ENCODE measurements at places on chromosomes 7 and 10. TPM values are rescaled to one million over a fixed set of nuclear protein-coding genes. Genes with fewer than 3 reads are reported as not detected.

- H3K4me1 ChIP-seq: no peaks in the 10 kb centered on the region
- no peak overlapping the region for H3K4me3 ChIP-seq
- peak; percentile 62 for DNase-seq
- no peaks in the 10 kb centered on the region for H3K27me3 ChIP-seq
Observed at GRCh38 chr10:116715839-116716377, 26.5 kb downstream of the HSPA12A start.

HPS1 gene
- 41.4 TPM for polyA plus RNA-seq

DNA sequence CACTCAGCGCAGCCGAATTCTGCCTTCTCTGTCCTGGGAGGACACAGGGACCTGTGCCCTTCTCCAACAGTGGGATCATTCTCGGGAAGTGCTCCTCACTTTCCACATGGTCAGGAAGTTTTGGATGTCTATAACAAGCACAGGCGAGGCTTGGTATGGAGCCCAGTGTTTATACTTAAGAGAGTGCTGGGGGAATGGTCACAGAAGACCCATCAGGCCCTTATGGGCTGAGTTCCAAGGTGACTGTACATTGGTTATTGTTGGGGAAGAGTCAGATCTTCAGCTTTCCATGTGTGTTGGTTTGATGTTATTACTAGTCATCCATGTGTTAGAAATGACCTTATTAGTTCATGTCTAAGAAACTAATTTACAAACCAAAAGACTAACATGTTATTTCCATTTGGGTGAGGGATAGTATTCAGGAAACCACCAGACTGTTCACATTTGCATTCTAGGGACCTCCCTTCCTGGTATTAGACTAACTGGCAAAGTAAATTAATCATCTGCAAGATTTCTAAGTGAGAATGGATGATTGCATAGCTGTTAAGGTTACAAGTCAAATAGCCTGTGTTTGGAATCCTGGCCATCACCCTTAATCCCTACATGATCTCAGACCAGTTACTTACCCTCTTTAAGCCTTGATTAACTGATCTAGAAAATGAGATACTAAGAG, 834.2 kb downstream of the LRMDA start:
- DNase-seq: no peak
- no peaks in the 10 kb centered on the region for H3K4me1 ChIP-seq
- H3K27ac ChIP-seq: no peak overlapping the region
- no peaks in the 10 kb centered on the region for H3K27me3 ChIP-seq

- peak overlapping the region; percentile 91 for H3K27ac ChIP-seq
- no peaks in the 10 kb centered on the region for H3K36me3 ChIP-seq
- H3K4me3 ChIP-seq: no peak overlapping the region
- peaks cover 52% of the 10 kb centered on the region for H3K4me1 ChIP-seq
- no peak for DNase-seq
Observed at GRCh38 chr7:82049891-82050533, 280.2 kb upstream of the HGF start.

DNA sequence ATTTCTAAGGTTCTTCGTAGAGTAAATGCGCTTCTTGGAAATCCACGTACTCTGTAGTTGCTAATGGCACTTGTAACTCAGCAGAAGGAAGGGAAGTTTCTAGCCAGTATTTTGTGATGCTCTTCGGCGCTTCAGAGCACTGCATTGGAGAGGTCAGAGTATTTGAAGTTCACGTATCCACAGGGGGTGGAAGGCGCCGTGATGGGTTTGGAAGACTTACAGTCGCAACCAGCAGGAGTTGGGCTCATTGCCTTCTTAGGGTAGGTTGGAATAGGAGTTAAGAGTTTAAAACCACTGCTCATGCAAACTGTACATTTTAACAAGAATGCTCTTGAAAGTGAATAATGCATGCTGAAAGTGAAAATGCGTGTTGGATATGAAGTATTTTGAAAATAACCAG, 49.1 kb downstream of the SHH start:
- no peaks in the 10 kb centered on the region for H3K27me3 ChIP-seq
- H3K4me1 ChIP-seq: no peaks in the 10 kb centered on the region
- H3K4me3 ChIP-seq: no peak overlapping the region
- H3K36me3 ChIP-seq: peaks cover 86% of the 10 kb centered on the region

DNA sequence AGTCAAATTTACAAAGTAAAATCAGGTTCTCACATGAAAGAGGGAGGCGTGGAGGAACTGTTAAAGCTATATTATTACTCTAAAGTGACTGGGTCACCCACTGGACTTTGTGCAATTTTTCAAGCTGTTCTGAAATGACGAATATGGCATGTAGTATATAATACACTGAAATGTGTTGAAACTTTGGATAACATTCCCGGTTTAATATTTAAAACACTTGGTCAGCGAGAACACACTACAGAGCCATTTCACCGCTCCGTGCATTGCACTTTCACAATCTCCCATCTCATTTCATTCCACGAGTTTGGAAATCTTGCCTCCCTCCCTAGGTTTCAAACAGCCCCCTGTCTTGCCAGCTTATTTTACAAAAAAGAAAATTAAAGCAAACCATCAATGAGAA, 337.9 kb downstream of the WDR11 start:
- no peaks in the 10 kb centered on the region for H3K36me3 ChIP-seq
- H3K27me3 ChIP-seq: no peaks in the 10 kb centered on the region
- no peak overlapping the region for H3K27ac ChIP-seq
- no peak for DNase-seq

MACC1 gene
- not detected for polyA plus RNA-seq

DNA sequence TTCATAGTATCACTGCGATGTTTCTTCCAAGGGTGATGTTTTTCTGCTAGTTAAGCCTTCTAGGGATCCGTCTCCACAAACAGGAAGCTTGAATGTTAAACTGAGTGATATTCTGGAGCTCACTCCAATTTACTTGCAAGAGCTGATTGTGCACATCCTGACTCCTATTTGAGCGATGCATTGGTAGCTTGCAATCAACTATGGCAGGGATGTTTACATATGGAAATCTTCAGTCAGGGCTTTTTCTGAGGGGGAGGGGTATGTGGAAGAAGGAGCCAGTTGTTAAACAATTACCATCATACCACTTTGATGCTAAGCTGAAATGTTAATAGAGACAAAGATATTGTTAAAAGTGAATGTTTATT, 43.2 kb upstream of the NXPH1 start:
- no peaks in the 10 kb centered on the region for H3K4me1 ChIP-seq
- no peak overlapping the region for H3K27ac ChIP-seq
- H3K4me3 ChIP-seq: no peak overlapping the region
- DNase-seq: no peak
- H3K27me3 ChIP-seq: no peaks in the 10 kb centered on the region

PDCD4 gene
- polyA plus RNA-seq: 23.3 TPM

DNA sequence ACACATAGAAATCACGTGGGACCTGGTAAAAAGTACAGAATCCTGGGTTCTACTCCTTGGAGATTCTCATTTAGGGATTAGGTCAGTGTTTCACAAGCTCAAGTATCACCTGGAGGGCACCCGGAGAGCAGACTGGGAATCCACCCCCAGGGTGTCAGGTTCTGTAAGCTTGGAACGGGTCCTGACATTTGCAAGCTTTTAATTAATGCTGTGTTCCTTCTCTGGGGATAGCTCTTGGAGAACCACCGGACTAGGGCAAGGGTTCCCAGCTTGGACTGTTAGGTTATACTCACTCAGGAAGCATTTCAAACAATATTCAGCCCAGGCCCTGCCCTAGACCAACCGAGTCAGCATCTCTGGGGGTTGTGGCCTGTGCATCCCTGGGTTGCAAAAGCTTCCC, 23.0 kb downstream of the TCF7L2 start:
- H3K4me1 ChIP-seq: no peaks in the 10 kb centered on the region
- no peaks in the 10 kb centered on the region for H3K27me3 ChIP-seq
- no peaks in the 10 kb centered on the region for H3K36me3 ChIP-seq
- DNase-seq: no peak

CYP2C9 gene
- polyA plus RNA-seq: not detected

EPHA1 gene
- 0.26 TPM for polyA plus RNA-seq

DNA sequence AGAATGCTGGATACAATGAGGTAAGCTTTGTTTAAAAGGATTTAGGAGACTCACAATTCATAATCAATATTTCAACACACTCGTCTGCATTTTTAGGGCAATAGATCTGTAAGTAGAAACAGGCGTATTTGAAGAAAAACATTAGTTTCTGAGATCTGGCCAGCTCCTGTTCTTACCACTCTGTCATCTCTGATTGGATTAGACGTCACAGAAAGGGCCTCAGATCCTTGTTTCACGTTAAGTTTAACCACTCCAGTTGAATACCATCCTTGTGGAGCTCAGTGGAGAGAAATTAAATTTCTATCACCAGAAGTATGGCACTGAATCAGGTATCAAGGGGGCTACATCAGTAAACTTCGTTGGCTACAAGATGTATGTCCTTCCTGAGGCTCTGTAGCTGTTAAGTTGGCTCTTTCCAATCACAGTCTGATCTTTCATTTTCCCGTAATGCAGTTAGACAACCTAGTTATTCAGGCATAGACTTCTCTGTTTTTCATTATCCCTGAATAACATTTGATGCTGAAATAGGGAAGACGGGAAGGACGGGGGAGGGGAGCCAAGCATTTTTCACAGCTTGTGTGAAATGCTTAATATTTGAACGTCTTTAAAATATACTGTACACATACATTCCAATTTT, 659.2 kb upstream of the GALNT17 start:
- H3K27me3 ChIP-seq: no peaks in the 10 kb centered on the region
- no peak overlapping the region for H3K4me3 ChIP-seq
- no peaks in the 10 kb centered on the region for H3K36me3 ChIP-seq

SMKR1 gene
- 5.8 TPM for polyA plus RNA-seq

GRCh38 chr7:14191686-14192098, 202.2 kb upstream of the ETV1 start:
- H3K27me3 ChIP-seq: no peaks in the 10 kb centered on the region
- H3K36me3 ChIP-seq: no peaks in the 10 kb centered on the region
- peaks cover 19% of the 10 kb centered on the region for H3K4me1 ChIP-seq
- no peak overlapping the region for H3K4me3 ChIP-seq
- no peak overlapping the region for H3K27ac ChIP-seq
- DNase-seq: no peak

- H3K27ac ChIP-seq: peak overlapping the region; percentile 80
- H3K36me3 ChIP-seq: no peaks in the 10 kb centered on the region
- H3K4me3 ChIP-seq: no peak overlapping the region
Observed at GRCh38 chr7:116686812-116687419, 14.9 kb downstream of the MET start.

GRCh38 chr7:13321316-13321715, 633.9 kb downstream of the ARL4A start:
- no peaks in the 10 kb centered on the region for H3K27me3 ChIP-seq
- DNase-seq: no peak
- no peaks in the 10 kb centered on the region for H3K36me3 ChIP-seq
- no peak overlapping the region for H3K4me3 ChIP-seq
- H3K27ac ChIP-seq: peak overlapping the region; percentile 16

CCDC172 gene
- not detected for polyA plus RNA-seq

CRPPA gene
- polyA plus RNA-seq: 0.15 TPM

Data from SK-N-SH (cell line).